CD14-positive monocyte (primary cell): ENCODE measurements at places on chromosomes 5 and 9. TPM values are rescaled to one million over a fixed set of nuclear protein-coding genes. Genes with fewer than 3 reads are reported as not detected.

The FGFR4 gene
- 0.20 and 0.39 TPM in 2 replicates for polyA plus RNA-seq

The HAVCR2 gene
- polyA plus RNA-seq: 45.0 TPM

DNA sequence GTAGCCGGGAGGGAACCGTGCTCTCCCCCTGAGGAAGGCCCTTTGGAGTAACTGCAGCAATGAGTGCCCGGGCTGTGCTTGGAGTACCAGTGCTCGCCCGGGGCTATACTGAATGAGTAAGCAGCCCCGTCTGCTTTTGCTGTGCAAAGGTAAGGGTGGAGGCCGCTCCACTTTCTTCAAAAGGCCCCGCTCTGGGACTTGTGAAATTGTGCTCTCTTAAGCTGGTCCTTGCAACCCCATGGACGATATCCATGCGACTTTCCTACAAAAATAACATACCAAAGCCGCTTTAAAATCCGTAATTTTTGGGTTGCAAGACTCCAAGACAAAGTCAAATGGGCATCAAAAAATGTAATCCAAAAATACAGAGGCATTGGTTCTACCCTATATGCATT is 578 bp upstream of the TNFAIP8 start:
- H3K4me1 ChIP-seq: peaks cover 56% of the 10 kb centered on the region
- DNase-seq: no peak
- H3K4me3 ChIP-seq: peak overlapping the region; percentile 98
- H3K27me3 ChIP-seq: no peaks in the 10 kb centered on the region

- DNase-seq: no peak
- H3K4me1 ChIP-seq: no peaks in the 10 kb centered on the region
- H3K27me3 ChIP-seq: no peaks in the 10 kb centered on the region
- H3K4me3 ChIP-seq: no peak overlapping the region
These were observed 251.8 kb downstream of the NNT start for GRCh38 chr5:43854697-43855292.

DNA sequence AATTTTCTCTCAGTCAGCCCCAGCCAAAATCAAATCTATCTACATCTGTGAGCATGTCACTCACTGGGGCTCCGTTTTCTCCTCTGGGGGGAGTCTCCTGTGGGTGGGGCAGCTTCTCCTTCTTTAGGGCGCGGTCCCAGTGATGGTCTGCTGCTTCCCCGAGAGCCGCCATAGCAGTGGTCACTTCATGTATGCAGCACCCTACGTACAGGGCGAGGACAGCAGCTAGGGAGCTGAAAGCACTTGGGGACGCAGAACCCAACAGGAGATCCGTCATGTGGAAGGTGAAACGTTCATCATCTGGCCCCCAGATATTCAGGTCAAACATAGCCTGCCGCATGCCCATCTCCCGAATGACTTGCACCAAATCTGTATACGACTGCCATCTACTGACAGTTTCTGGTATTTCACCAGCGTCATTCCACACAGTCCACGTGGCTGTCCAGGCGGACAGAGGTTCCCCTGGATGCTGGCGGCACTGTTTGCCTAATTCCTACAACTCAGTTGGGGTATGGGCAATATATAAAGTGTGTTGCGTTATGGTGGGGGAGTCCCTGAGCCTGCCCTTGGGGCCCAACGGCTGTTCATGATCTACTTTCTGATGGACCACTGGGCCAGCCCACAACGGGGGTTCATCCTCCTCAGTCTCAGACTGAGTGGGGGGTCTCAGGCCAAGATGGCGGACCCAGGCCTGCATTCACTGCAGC is 795.0 kb downstream of the EFNA5 start:
- no peak for DNase-seq
- no peaks in the 10 kb centered on the region for H3K4me1 ChIP-seq
- no peaks in the 10 kb centered on the region for H3K36me3 ChIP-seq
- H3K4me3 ChIP-seq: no peak overlapping the region
- H3K27me3 ChIP-seq: no peaks in the 10 kb centered on the region
- H3K27ac ChIP-seq: no peak overlapping the region

DNA sequence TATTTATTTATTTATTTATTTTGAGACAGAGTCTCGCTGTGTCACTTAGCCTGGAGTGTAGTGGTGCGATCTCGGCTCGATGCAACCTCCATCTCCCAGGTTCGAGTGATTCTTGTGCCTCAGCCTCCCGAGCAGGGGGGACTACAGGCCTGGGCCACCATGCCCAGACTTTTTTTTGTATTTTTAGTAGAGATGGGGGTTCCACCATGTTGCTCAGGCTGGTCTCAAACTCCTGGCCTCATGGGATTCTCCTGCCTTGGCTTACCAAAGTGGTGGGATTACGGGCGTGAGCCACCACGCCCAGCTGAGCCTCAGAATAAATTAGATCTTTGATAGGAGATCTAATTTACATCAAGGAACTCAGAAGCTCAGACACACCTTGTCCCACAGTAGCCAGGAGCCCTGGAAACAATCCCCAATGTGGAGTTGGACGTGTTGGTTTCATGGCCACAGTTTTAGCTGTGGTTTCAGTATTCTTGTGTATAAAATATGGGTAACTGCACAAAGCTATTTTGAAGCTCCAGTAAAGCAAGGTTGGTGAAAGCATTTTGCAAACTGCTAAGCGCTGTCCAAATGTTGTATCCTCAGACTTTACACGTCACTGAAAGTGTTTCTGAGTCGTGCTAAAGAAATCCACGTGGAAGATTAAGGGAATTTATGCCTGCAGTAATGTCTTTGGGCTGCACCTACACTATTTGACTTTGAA is 3.0 kb upstream of the HNRNPAB start:
- no peak for DNase-seq
- H3K27me3 ChIP-seq: no peaks in the 10 kb centered on the region

DNA sequence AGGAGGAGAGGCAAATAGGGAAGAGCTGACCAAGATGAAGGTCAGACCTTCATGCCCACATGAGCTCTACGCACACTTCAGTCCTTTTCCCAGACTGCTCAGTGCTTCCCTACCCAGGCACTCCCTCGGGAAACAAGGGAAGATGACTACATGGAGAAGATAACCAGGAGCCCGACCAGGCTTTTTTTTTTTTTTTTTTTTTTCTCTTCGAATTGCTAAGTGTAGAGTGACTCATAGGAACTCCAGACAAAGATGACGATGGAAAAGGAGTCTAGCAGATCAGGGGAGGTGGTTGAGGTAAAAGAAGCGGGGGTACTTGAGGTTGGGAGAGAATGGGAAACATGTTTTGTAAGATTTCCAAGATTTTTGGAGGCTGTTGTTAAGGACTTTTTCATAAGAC is 526.1 kb downstream of the BNC2 start:
- H3K4me3 ChIP-seq: no peak overlapping the region
- no peak for DNase-seq
- peaks cover 17% of the 10 kb centered on the region for H3K4me1 ChIP-seq
- no peak overlapping the region for H3K27ac ChIP-seq
